ENCODE measurements at places on chromosomes 5 and 9.

GRCh38 chr5:9139344-9139743 is 406.5 kb downstream of the SEMA5A start:
- DNase-seq = no peak

GRCh38 chr9:131475956-131476776 is 26.6 kb upstream of the POMT1 start:
- DNase-seq = no peak

GRCh38 chr5:29214839-29215238 is 1978.6 kb upstream of the CDH6 start:
- DNase-seq = no peak

- DNase-seq = no peak
Observed at GRCh38 chr9:110126986-110127864, 80.7 kb downstream of the C9orf152 start.

DNA sequence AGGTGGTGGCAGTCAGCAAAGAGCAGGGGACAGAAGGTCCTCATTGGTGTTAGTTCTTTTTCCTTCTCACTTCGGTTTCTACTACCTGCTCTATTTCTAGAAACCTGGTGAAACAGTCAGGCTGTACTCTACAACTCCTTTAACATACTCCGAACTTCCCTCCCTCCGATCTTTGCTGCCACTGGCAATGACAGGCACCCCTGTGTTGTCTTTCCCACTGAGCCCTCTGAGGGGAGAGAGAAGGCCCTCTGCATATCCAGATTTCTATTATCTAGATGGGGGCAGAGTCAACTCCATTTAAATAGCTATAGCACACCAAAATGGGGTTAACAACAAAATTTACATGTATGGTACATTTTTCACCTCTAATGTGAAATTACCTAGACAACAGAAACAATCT is 123.7 kb downstream of the CDK5RAP2 start:
- no peak for DNase-seq

DNA sequence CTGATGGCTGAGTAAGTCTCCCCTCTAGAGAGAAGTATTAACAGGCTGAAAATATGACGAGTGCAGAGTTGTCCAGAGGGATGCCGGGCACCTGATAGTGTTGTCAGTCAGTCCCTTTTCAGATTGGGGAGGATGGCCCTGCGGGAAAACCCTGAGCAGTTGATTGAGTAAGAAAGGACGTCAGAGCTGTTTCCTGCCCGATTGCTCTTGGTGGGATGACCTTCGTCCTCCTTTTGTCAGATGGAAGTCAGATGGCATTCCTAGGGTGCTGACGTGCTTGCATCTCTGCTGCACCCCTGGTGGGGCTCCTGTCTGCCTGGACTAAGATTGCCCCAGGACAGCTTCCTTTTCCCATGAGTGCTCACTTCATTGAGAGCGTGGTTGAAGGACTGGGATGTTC is 9.8 kb downstream of the ZNF354B start:
- DNase-seq = no peak

- no peak for DNase-seq
Observed at GRCh38 chr5:146630472-146630871, 114.5 kb upstream of the GPR151 start.

DNA sequence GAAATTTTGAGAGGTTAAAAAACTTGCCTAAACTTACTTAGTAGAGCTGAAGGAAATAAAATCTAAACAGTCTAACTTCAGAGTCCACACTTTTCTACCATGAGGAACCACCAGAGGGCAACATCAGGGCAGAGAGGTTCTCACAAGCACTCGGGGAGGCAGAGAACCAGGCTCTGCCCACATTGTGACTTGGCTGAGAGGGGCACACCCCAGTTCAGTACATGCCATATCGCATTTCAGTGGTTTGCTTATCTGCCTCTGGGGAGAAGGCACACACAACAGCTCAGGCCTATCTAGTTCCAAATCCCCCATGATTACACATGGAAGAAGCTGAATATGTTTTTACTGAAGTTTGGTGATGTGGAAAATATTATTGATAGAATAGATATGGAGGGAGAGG is 49.2 kb downstream of the EQTN start:
- DNase-seq = peak; percentile 15

- DNase-seq = no peak
Observed at GRCh38 chr5:174690271-174690670, 34.1 kb upstream of the MSX2 start.

- DNase-seq = no peak
Observed at GRCh38 chr9:113602126-113603047, 138.9 kb downstream of the RGS3 start.

GRCh38 chr5:31459594-31459993 is 72.3 kb downstream of the DROSHA start:
- DNase-seq = no peak

GRCh38 chr5:139611703-139612584 is 36.2 kb upstream of the CXXC5 start:
- peak; percentile 11 for DNase-seq

DNA sequence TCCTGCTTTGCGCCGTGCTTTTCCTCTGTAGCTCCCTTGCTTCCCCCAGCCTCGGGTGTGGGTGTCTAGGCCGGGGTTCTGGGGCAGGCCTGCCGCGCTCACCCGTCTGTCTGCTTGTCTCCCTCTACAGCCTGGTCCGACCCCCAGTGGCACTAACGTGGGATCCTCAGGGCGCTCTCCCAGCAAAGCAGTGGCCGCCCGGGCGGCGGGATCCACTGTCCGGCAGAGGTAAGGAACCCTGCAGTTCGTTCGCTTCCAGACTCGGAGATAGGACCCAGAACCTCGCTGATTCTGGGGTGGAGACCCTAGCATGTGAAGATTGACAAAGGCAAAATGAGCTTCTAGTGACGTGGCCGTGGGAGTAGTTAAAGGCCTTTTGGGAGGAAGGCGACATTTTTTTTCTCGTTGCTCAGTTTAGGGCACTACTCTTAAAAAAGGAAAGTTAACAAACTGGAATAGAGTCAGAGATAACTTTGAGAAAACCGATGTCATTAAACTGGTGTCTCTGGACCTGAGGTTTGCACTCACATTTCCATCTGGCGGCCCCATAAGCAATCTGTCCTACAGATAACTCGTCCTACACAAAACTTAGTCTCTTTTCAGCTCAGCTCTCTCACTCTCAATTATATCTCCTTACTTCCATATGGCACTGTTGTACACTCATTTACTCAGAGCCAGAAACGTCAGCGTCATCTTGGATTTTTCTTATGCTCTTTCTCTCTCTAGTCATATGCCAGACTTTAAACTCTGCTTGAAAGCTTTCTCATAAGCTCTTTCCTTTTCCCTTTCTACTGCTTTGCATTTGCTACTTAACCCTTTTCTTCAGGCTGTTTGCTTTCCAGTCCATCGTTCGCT is 561 bp downstream of the SEC61B start:
- no peak for DNase-seq

DNA sequence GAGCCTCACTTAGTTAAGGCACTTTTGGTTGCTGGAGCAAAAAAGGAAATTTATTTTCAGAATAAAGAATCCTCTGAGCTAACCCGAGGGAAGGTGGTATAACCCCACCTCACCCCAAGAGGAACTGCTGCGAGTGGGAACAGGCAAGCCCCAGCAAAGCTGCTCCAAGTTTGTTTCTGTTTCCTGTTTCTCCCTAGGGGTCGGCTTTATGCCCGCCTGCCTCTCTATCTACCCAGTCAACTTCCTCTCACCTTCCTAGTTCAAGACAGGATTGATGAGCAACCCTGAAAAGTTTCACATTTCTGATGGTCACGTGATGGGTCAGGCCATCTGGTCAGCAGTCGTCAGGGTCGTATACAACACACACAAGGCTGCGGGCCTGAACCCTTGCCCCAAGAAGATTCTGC is 31.1 kb downstream of the TRIO start:
- DNase-seq = no peak

DNA sequence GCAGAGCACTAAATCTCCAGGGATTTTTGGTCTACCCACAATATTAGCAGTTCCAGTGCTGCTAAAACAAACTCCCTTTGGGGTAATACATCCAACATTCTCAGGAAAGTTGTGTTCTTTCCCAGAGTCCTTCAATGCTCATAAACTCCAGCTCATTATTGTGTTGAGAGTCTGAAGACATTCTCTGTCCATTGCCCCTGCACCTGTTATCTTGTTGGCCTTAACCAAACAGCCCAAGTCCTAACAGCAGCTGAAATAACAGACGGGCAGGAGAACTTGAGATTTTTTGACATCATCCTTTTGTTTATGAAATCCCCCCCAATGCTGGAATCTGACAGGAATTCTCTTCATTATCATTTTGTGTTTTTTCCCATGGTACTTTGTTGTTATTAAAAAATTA is 110.8 kb downstream of the PAPPA start:
- no peak for DNase-seq

DNA sequence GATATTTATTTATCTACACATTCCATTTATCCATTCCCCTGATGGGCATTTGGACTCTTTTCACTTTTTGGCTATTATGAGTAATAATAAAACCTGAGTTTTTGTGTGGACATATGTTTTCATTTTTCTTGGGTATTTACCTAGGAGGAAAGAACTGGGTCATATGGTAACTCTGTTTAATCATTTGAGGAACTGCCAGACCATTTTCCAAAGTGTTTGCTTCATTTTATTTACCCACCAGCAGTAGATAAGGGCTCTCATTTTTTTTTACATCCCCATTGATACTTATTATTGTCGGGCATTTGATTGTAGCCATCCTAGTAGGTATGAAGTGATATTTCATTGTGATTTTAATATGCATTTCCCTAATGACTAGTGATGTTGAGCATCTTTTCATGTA is 7.7 kb upstream of the PTPDC1 start:
- DNase-seq = no peak

DNA sequence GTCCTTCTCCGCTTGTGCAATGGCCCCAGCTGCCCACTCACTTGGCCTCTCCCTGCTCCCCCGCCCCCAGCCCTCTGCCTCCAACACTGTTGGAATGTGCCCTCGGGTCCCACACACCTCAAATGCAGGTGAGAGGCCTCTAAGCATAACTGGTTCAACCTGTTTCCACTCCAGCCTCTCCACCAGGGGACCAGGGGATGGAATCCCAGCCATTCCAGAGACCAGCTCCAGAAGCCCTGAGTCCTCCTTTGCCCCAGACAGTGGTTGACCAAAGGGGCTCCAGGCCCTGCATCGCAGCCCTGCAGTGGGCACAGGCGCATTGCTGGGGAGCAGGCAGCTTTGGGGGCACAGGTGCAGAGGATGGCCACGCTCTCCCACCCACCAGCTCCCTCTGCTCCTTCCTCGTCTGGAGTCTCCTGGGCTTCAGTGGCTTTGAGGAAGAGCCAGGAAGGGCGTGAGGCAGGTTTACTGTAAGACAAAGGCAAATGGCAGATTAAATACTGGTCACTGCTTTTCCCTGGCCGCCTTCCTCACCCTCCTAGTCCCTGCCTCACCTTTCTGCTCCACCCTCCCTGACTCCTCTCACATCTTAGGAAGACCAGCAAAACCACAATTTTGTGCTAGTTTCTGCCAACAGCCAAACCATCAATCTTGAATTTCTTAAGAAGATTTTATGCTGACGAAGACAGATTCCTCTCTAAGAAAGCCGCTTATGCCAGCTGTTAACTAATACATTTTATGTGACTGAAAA is 29.1 kb upstream of the IRX2 start:
- no peak for DNase-seq

DNA sequence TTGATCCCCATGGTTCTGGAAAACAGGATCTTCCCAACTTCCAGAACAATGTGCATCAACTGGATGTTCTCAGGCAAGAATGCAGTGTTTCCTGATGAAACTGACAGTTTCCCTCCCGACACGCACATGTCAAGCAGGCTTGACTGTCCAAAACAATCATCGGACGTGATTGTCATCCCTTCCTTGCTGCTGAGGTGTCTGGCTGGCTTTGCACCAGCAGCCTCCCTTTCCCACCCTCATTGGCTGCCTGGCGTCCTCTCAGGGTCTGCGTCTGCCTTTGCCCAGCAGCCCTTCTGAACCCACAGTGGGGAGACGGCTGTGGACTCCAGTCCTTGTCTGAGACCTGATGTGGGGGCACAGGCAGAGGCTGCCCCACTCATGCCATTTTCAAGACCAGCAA is 110.8 kb downstream of the MARCHF3 start:
- DNase-seq = no peak

DNA sequence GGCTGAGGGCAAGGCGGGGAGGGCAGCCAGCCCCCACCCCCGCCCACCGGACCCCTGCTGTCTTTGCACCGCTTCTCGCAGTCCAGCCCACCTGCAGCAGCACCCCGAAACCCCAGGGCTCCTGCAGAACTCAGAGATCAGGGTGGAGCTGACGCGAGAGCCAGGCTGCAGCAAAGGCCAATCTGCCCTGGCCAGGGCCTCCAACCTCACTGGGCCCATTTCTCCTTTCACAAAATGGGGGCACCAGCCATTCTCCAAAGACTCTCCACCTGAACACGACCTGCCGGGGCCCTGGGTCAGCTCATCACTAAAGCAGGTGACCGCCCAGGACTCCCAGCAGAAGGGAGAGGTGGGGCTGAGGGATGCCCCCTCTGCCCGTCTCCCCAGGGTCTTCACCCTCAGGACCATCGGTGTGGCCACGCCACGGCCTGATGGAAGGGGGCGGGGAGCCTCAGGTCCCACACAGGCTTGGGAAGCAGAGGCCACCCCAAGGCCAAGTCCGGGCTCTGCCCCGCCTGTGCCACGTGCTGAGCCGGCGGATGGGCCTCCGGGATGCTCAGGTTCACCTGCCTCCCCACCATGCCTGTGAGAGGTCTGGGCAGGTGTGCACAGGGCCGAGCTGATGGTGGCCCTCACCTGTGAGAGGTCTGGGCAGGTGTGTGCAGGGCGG is 13.1 kb downstream of the NACC2 start:
- DNase-seq = no peak

DNA sequence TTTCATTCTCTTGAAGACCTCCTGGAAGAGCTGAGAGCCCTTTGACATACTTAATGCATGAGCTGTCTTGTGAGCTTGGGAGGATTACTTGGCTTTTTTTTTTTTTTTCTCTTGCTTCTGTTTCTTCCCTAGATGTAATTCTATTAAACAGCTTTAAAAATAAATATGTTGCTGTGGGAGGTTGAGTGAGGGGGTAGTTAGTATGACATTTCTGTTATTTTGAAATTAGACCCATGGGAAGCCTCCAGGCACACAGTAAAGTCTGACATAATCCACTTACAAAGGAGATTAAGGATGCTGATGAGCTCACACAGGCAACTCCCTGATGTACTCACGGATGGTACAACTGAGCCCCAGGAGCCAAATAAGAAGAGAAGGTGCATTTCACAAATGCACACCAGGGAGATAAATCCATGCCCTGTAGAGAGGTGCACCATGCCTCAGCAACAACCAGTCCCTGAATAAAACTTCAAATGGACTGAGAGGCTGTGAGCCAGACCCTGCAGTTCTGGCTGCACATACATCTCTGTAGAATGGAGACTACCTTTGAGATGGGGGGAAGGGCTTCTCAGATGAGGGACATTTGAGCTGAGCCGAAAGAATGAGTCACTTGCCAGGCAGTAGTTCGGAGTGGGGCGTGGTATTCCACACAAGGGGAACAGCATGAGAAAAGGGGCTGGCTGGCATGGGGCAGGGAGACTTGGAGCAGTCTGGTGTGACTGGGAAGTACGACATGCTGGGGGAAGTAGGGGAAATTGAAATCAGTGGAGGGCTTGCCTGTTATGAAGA is 68.7 kb downstream of the ACTL7B start:
- DNase-seq = no peak

Measured in activated naive CD4-positive, alpha-beta T cell treated with anti-CD3 and anti-CD28 coated beads, Interleukin-2, amount 50 U/mL, for 72 hours (primary cell).